ENCODE measurements at places on chromosomes 2 and 18.
A peak's percentile ranks its signal among the peaks of the same experiment; 100 is the strongest.

DNA sequence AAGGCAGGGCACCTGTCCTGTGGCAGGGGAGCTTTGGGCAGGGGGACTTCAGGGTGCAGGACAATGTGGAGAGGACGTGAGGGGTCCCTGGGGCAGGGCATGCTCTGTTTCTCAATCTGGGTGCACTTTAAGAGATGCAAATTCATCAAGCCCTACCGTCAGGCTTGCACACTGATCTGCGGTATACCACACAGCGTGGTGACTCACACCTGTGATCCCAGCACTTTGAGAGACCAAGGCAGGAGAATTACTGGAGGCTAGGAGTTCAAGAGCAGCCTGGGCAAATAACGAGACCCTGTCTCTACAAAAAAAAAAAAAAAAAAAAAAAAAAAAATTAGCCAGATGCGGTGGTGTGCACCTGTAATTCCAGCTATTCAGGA lies 10.2 kb upstream of the GPC1 start:
- DNase-seq = no peak

DNA sequence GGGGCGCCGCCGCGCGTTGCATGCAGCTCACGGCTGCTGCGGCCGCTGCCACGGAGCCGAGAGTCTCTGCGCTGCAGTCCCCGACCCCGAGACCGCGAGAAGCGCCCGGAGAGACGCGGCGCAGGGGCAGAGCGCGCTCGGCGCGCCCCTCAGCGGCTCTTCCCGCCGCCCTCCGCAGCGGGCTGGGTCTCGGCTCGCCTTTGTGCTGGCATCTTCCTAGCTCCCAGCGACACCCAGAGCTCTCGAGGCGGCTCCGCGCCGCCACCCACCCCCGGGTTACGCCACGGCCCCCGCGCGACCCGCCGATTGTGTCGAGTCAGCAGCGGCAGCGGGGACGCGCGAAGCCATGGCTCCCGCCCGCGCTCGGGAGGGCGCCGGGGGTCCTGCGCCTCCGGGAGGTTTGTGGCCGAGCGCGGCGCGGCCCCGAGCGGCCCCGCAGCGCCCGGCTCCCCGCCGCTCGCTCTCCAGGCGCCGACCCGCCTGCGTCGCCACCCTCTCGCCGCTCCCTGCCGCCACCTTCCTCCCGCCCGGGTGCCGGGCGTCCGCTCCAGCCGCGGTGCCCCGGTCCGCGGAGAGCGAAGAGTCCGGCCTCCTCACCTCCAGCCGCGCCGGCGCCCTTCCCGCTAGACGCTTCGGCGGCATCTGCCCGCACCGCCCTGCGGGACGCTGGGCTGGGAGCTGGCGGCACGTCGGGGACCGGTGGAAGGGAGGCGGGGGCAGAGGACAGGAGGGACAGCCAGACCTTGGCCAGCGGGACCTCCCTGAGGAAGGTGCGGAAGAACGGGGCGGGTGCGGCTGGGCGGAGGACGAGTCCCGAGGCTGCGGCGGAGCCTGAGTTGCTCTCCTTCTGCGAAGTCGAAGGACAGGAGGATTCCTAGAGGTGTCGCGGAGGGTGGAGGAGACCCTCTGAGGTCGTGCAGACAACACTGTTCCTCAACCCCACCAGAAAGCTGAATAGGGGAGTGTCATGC lies 46.3 kb upstream of the CCDC150 start:
- no peak for DNase-seq

DNA sequence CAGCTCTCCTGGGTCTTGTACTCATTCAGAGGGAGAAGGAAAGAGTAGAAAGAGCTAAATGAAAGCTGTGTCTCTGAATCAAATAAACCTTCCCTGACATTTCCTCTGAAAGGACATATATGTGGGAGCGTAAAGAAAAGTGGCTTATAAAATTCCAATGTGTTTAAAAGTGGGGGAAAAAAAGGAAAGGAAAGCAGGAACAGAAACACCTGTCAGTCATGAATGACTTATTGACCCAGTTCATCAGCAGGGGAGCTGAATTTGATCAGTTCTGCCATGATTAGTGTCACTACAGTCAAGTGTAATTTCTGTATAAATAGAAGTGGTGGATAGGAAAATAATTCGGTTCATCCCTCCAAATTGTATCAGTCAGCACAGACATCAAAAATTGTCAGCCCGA lies 382.5 kb downstream of the ERBB4 start:
- DNase-seq = no peak

GRCh38 chr2:108403494-108403893 lies 25.7 kb downstream of the SULT1C4 start:
- peak; percentile 42 for DNase-seq

DNA sequence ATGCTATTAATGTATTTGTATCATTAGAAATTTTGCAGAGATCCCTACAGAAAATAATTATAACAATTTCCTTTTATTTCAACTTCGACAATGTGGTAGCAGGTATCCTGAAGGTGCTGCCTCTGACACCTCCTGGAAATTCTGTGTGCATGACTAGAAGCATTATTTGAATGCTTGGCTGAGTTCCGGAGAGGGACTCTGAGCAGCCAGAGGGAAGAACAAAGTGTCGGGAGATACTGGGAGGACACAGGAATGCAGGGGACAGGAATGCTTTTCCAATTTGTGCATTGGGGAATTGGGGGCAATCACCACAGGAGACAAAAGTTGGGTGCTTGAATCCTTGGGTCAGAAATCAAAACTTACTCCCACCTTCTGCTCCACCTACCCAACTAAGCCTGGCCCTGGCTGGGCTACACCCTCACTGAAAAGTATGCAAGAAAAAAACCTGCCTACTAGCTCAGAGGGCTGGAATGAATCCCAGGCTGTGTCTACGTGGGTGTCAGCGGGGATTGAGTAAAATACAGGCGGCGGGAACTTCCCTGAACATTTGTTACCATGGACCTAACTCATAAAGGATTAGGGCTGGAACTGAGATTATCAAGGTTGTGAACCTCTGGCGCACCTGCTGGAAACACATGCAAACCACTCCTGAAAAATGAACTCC lies 299.3 kb downstream of the SOX11 start:
- no peak for DNase-seq

DNA sequence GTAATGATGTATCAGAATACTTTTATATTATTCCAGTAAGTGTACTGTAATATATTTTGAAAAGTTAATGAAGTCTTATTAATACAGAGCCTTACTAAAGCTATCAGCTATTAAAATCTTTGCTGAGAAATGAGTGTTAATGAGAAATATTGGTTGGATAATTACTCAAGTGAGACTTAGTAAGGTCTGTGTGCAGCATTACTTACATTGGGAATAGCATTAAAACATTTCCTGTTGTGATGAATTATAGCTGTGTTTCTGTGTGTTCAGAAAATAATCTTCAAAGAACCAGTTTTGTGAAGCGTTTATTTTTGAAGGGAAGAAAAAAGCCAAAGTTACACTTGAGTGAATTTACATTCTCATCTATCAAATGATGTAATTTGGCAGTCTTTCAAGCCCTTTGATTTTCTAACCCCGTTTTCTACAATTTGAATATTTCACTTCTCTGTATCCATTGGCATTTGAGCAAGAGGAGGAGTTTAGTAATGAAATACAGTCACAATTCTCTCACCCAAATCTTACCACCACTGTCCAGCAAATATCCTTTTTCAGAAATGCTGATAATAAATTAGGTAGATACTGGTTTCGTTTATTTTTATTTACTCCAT lies 123.5 kb upstream of the BOD1L2 start:
- peak; percentile 5 for DNase-seq

GRCh38 chr18:64919971-64920570 lies 771.2 kb upstream of the LINC00305 start:
- DNase-seq = no peak

GRCh38 chr2:203808046-203808750 lies 59.4 kb upstream of the CTLA4 start:
- peak; percentile 57 for DNase-seq

DNA sequence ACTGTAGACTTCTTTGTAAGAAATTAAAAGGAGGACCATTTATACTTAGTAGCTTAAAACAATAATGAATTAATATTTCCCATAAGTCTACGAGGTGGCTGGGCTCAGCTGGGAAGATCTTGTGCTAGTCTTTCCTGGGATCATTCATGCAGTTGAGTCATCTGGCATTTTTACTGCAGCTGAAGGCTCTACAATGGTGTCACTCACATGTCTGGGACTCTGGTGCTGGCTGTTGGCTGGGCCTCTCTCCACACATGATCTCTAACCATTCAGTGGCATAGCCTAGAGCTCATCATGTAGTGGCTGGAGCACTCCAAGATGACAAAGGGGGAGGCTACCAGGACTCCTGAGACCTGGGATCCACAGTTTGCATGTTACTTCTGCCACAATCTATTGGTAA lies 35.5 kb downstream of the CLASP1 start:
- no peak for DNase-seq

- no peak for DNase-seq
These were observed 1662.1 kb upstream of the NXPH2 start for GRCh38 chr2:140442319-140442718.
